Central memory CD4-positive, alpha-beta T cell (primary cell): ENCODE measurements at places on chromosomes 4 and X.

- no peak for DNase-seq
These were observed 29.0 kb downstream of the SGMS2 start for GRCh38 chr4:107853444-107854355.

- no peak for DNase-seq
These were observed 15.9 kb upstream of the INTU start for GRCh38 chr4:127616898-127617297.

DNA sequence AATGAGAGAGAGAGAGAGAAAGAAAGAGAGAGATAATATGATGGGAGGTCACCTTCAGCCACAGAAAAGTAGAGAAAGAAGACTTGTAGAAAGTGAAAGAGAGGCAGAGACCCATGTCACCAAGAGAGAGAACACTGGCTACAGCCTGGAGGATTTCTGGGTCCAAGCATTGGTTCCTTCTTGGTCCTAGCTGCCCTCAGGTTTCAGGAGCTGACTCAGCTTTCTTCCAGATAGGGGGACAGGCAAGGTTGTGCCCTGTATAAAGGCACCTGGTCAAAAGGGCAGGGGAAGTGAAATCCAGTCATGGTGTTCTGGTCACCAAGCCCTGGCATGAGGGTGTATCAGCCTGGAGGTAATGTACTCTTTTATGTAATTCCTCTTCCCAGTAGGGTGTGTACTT lies 47.5 kb upstream of the XK start:
- DNase-seq: no peak

GRCh38 chrX:48785186-48785539 lies 1.2 kb upstream of the GATA1 start:
- no peak for DNase-seq

DNA sequence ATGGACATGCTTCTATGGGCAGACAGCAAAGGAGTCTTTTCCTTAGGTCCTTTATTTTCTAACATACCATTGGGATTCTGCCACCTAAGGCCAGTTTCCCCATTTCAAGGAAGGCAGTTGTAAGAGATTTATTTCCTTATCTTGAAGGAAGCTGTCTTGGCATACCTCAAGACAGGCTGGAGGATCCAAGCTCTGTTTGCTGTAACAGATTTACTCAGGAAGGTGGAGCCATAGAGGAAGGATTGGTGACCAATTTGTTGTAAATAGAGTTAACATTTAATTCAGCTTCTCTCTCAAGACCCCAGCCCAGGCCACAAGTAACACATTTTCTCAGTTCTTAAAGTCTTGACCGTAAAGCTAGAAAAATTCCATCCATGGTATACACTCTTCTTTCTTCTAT lies 131.6 kb upstream of the TENM3 start:
- no peak for DNase-seq

DNA sequence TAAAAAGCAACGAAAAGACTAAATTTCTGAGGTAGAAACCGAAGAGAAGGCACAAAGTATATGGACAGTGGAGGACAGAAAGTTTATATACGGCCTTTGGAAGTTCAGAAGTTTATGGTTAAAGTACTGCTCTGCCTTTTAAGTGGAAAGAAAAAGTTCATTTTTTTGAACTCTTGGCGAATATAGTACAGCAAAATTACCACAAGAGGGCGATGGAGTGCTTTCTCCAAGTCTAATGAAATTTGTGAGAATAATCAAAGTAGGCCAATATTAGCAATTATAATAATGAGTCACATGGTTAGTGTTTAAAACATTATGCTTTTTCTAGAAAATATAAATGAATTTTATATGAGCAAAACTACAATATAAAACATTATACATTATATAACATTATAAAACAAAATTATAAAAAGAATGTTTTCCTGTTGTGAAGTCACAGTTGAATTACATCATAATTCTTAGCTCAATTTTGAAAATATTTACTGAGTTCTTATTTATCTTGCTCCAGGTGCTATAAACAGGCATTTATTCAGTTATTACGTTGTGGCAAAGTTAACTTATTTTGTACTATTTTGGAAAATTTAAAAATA lies 136.2 kb upstream of the BMPR1B start:
- DNase-seq: no peak

DNA sequence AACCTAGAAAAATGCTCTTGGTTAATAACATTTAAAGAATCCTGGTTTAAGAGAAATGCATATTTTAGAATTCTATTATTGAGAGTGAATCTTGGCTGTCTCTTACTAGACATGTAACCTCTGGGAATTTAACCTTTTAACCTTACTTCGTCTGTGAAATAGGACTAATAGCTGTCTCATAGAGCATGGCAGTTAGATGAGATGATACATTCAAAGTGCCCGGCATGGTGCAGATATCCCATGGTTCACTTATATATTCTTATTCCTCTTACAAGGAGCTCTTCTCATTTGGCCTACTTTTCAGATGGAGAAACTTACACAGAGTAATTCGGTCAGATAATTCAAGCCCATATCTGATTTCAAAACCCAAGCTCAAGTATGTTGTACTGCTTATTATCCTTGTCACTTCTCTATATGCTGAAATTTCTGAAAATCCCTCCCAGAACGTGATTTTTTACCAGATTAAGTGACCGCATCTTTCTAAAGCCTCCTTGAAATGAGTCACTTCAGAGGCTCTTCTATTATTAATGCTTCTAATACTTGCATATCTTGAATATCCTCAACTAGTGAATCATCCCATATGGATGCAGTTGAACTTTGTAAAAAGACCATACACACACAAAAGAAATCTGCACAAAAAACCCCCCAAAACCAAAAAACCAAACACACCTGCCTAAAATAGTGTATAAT lies 4.9 kb downstream of the CDKN2AIP start:
- no peak for DNase-seq

- DNase-seq: no peak
These were observed 7.8 kb downstream of the YTHDC1 start for GRCh38 chr4:68342134-68342533.

- DNase-seq: no peak
These were observed 39.7 kb downstream of the ACOX3 start for GRCh38 chr4:8400632-8401325.

GRCh38 chr4:185115827-185116232 lies 27.2 kb upstream of the SLC25A4 start:
- DNase-seq: no peak

GRCh38 chr4:125498981-125499380 lies 184.2 kb downstream of the FAT4 start:
- DNase-seq: no peak

DNA sequence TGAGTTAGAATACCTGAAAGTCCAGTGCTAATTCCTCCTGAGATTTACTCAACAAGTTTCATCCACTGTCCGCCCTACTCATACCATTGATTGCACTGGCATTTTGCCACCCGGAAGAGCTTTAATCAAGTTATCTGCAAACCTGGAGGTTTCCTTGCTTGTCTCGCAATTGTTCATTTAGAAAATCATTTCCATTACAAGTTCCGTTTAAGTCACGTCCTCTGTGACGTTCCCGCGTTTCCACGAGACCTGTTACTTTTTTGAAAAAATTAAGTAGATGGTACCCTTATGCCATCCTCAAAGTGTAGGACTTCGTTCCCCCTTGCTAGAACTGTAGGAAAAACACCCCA lies 761 bp upstream of the FRYL start:
- peak; percentile 39 for DNase-seq
